ENCODE measurements at places on chromosomes 2 and 18.

- no peak for DNase-seq
These were observed 160.6 kb upstream of the DOK6 start for GRCh38 chr18:69239849-69240674.

DNA sequence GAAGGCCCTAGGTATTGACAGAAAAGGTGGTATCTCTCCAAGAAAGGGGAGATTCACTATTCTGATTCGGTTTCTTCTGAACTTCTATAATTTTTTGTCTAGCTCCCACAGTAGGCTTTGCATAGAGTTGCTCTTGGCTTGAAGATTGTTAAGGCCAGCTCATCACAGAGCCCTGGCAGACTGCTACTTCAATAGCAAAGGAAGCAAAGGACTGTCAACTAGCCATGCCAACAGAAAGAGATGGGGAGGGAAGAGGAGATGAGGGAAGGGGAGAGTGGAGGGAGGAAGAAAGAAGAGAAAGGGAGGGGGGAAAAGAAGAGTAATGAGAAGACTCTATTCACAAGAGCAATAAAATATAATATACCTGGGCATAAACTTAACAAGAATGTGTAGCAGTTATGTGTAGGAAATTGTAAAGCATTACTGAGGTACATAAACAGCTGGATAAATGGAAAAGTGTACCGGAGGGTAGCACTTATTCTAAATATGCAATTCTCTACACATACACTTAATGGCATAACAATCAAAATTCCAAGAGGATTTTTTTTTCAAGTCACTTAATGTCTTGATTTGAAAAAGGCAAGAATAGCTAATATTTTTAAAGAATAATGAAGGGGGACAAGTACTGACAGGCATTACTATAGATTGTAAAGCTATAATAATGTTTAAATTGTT lies 102.5 kb downstream of the LOXHD1 start:
- DNase-seq, result no peak

- no peak for DNase-seq
These were observed 92.6 kb downstream of the ITGB1BP1 start for GRCh38 chr2:9330612-9331270.

- no peak for DNase-seq
These were observed 22.1 kb downstream of the GPR39 start for GRCh38 chr2:132438691-132439090.

- no peak for DNase-seq
These were observed 66.2 kb downstream of the ACVR2A start for GRCh38 chr2:147910990-147911473.

- DNase-seq, result peak; percentile 73
These were observed 15.2 kb upstream of the PLEKHM3 start for GRCh38 chr2:208040199-208041171.

DNA sequence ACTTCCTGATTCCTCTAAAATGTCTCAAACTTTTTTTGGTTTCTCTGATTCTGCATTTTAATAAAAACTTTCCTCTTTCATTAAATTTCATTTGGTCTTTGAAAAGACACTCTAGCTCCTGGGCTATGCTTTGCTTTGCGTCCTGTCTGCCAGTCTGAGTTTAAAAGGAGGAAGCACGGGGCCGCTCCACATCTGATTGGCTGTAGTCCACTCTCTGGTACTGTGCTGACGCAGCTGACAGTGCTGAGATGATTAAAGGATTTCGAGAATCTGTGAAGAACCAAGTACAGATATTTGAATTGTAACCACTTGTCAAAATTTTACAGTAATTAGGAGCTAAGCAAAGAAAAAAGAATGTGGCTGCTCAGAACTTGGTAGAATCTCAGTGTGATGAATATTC lies 199.6 kb upstream of the HNMT start:
- no peak for DNase-seq

GRCh38 chr2:3628800-3629199 lies 29.2 kb upstream of the ALLC start:
- no peak for DNase-seq

- DNase-seq, result no peak
These were observed 7.8 kb downstream of the INO80C start for GRCh38 chr18:35489913-35490490.

GRCh38 chr18:12401881-12402280 lies 5.8 kb upstream of the PRELID3A start:
- DNase-seq, result no peak

DNA sequence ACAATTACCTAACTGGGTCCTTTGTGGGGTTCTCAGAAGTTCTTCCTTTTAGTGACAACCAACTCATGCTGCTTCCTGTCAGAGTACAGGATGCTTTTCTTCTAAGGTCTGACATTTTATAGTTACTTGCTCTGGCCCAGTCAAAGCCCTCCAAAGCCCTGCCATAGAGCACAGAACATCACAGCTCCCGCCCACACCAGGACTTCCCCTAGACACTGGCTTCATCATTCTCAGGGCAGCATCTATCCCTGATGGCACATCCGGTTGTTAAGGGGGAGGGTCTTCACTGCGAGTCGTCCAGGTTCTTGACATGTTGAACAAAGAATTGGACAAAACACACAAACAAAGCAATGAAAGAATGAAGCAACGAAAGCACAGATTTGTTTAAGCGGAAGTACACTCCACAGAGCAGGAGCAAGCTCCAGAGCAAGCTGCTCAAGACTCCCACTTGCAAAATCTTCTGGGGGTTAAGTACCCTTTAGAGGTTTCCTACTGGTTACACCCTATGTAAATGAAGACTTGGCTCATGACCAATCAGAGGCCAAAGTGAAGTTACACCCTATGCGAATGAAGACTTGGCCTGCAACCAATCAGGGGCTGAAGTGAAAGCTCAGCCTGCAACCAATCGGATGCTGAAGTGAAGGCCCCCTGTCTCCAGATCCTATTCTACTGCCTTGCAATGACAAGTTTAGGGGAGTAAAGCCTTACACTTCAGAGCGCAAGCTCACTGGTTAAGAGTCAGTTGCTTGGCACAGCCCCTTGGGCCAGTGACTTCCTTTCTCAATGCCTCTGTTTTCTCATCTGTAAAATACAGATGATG lies 79.0 kb downstream of the HDAC4 start:
- peak; percentile 1 for DNase-seq

- DNase-seq, result no peak
These were observed 320.0 kb downstream of the FSIP2 start for GRCh38 chr2:186058614-186059013.

GRCh38 chr2:194004590-194005206 lies 1652.3 kb upstream of the SLC39A10 start:
- no peak for DNase-seq

- peak; percentile 85 for DNase-seq
These were observed at the start of gene CAD for GRCh38 chr2:27217173-27218121. Gene CAD, plus strand, starts transcription at chr2:27217369. Its CDS starts 183 bp downstream, at chr2:27217552.

GRCh38 chr18:48131042-48131441 lies 200.6 kb upstream of the SMAD2 start:
- DNase-seq, result no peak

GRCh38 chr2:241903121-241904010 lies 33.8 kb downstream of the RTP5 start:
- no peak for DNase-seq

DNA sequence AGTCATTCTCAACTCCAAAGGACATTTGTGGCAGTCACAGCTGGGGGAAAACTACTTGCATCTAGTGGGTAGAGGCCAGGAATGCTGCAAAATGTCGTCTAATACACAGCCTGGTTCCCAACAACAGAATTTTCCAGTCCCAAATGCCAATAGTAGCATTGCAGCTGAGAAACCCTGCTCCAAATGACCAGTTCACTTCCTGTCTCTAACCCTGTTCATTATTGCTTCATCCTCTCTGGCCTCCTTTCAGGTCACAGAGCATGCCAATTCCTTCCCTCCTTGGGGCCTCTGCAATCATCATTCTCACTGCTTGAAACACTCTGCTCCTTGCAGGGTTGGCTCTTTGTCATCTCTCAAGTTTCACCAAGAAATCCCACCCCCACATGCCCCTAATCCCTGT lies 139.1 kb downstream of the IRS1 start:
- no peak for DNase-seq

DNA sequence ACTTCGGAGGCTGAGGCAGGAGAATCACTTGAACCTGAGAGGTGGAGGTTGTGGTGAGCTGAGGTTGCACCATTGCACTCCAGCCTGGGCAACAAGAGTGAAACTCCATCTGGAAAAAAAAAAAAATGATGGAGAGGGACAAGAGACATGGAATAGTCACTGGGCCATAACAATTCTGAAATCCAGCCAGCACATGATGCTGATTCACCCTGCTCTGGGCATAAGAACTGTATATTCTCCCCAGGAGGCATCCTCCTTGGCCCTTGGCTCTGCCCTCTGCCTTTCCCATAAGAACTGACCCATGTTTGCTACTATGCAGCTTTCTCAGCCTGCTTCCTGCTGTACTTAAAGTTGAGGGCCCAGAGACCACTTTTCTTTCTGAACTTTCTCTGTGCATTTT lies 297.7 kb downstream of the GBX2 start:
- DNase-seq, result no peak

DNA sequence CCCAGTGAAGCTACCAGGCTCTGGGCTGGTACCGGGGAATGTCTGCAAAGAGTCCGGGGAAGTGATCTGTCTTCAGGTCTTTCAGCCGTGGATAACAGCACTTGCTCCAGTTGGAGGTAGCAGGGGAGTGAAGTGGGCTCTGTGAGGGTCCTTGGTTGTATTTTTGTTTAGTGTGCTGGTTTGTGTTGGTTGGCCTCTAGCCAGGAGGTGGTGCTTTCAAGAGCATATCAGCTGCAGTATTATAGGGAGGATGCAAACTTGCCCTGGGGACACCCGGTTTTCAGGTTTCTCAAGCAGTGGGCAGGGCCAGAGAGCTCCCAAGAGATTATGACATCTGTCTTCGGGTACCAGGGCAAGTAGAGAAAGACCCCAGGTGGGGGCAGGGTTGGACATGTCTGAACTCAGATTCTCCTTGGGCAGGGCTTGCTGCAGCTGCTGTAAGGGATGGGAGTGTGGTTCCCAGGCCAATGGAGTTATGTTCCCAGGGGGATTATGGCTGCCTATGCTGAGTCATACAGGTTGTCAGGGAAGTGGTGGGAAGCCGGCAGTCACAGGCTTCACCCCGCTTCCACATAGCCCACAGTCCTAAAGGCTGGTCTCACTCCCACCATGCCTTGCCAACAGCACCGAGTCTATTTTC lies 34.4 kb downstream of the ACAA2 start:
- no peak for DNase-seq

DNA sequence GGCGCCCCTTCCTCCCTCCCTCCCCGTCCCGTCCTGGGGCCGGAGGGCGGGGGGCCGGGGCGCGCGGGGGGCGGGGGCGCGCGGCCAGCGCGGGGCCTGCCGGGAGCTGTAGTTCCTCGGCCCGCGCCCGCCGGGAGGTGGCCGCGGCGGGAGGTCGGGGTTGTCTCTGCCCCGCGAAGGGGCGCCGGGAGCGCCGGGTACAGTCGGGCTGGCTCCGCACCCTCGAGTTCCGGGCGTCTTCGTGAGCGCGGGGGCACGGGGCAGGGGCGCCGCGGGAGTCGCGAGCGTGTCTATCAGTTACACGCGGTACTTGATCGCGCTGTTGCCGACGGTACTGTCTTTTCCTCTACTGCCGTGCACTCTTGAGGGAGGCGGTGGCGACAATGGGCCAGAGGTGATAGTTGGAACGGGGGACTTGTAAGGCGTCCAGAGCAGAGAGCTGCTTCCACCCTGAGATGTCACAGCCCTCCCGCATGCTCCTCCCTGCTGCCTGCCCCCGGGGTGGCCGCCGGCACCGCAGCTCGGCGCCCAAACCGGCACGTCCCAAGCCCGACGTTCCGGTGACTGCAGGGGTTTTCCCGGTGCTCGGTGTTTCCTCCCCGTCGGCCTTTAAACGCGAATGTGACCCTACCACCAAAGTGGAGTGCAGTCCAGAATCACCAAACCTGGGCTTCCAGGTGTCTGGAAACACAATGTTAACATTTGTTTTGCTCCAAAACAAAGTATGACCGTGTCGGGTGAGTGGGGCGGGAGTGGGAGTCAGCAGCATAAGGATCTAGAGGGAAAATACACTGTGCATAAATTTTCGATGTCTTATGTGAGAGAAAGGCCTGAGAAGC lies at the start of gene PRKD3:
TSS of gene PRKD3 (minus strand) at position 48 of the 839 bp plus-strand sequence. CDS start 8,309 bp downstream, outside the sequence.
- DNase-seq, result no peak

DNA sequence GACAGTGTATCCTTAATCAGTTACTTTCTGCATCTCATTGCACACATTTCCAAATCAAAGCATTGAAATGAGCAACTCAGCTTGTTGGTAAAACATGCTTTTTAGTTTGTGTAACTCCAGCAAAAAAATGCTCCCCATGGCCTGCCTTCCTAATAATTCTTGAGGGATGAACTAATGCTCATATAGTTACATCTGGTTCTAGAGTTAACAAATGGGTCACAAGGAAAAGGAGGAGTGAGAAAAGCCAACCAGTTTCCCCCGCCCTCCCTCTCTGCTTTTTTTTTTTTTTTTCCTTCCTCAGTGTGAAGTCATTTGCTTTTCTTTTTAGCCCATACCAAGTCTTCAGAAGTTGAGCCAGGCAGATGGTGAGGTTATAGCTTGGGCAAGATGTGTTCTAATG lies 231.7 kb downstream of the MTX2 start:
- no peak for DNase-seq

DNA sequence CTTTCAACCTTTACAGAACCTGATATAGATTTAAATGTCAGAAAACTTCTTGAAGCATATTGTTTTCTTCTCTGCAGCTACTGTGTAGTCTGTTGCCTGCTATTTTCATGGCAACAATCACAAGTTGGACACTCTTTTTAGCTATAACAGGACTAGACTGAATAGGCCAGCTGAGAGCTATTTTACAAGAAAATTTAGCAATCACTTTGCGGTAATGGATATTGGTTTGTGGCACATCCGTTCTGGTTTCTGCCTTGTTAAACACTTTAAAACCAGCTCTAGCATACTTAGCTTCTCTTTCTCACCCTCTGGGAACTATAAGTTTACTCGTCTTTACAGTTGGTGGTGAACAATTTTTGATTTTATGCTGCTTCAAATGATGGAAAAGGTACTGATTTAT lies 125.7 kb downstream of the MAP2 start:
- DNase-seq, result no peak

DNA sequence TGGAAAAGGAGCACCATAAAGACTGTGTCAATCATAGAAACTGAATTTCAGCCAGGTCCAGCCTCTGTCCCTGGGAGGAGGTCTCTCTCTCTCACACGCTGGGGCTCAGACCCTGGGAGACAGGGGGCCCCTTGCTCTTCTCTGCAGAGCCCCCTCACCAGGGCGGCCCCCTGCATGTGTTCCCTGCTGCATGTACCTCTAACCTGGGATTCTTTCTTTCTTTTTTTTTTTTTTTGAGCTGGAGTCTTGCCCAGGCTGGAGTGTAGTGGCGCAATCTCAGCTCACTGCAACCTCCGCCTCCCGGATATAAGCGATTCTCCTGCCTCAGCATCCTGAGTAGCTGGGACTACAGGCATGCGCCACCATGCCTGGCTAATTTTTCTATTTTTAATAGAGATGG lies 46.5 kb downstream of the TPO start:
- no peak for DNase-seq

GRCh38 chr18:33826151-33826550 lies 248.1 kb downstream of the ASXL3 start:
- DNase-seq, result no peak

Data from head of caudate nucleus (tissue), 42 donors.